ENCODE measurements at places on chromosomes 5 and 9.

GRCh38 chr5:173928871-173929574, 40.9 kb downstream of the CPEB4 start:
- DNase-seq = no peak

DNA sequence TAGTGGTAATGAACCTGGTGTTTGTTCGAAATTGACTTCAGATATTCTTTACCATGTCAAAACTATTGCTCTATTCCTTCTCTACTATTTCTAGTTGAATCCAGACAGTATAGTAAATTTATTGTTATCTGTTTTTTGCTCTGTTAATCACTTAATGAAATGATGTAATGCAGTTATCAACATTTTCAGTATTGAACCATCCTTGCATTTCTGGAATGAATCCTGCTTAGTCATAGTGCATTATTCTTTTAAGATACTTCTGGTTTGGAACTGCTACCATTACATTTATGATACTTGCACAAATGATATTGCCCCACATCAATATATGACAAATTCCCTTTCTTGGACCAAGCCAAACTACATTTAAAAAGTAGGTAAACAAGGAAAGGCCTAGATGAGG, 554.0 kb upstream of the KLF4 start:
- DNase-seq = no peak

DNA sequence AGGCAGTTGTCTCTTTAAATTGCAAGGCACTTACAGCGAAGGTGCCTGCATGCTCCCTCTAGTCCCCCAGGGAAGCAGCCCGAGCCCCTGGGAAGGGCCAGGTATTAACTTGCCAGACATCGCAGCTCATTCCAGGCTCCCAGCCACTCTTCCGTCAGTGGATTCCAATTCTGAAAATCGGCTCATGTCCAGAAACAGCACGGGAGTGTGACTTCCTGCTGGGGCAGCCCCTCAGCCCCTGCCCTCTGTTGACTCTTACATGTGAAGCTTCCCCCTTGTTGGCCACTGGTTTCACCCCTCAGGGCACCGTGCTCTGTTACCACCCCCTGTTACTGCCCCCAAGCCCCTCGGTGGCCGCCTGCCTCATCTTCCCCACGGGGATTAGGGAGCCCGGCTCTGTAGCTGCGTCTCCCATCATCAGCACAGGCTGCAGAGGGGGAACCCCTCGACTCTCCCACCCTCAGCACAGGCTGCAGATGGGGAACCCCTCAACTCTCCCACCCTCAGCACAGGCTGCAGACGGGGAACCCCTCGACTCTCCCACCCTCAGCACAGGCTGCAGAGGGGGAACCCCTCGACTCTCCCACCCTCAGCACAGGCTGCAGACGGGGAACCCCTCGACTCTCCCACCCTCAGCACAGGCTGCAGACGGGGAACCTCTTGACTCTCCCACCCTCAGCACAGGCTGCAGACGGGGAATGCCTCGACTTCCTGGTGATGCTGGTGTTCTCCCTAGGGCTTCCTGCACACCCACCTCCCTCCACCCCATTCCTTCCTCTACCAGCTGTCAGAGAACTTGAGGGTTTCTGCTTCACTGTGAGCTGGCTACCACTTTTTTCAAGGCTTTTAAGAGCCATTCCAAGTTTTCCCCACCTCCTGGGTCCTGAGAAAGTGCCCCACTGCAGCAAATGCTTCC, 11.1 kb upstream of the CACNA1B start:
- DNase-seq = no peak

GRCh38 chr9:14967450-14968321, 57.5 kb upstream of the FREM1 start:
- DNase-seq = no peak

DNA sequence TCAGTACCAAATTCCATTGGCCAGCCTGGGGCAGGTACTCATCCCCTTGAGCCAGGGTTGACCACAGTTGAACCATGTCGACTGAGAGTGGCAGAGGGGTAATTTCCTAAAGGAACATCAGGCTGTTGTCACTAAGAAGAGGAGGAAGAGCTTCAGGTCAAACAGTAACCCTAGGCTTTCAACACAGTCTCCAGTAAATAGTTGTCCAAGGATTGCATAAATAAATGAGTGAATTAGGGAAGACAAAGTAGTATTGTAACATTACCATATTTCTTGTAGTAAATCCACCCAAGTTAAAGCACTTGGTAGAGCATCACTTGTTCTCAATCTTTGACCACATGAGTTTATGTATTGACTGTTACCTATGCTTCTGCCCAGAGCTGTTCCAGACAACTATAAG, 7.4 kb downstream of the PSAT1 start:
- DNase-seq = no peak

DNA sequence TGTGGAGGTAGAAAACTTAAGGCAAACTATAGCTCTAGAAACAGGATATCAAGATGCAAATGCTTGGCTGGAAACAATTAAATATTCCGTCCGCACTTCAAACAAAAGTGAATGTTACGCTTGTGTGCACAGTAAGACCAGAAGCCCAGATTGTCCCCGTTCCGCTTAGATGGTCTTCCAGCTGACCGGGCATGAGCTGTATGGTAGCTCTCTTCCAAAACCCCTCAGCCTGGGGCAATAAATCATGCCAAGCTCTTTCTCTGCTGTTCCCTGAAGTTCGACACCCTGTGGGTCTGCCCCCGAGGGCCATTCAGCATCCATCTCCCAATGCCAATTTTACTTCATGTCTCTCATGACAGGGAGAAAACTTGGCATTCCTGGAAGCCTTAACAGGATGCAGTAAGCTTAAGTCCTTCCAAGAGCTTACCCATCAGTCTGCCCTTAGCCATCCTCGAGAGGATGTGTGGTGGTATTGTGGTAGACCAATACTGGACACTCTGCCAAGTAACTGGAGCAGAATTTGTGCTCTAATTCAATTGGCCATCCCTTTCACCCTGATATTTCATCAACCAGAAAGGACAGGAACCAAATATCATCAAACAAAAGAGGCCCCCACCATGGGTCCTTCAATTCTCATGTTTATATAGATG, 70.7 kb upstream of the RANBP6 start:
- DNase-seq = no peak

DNA sequence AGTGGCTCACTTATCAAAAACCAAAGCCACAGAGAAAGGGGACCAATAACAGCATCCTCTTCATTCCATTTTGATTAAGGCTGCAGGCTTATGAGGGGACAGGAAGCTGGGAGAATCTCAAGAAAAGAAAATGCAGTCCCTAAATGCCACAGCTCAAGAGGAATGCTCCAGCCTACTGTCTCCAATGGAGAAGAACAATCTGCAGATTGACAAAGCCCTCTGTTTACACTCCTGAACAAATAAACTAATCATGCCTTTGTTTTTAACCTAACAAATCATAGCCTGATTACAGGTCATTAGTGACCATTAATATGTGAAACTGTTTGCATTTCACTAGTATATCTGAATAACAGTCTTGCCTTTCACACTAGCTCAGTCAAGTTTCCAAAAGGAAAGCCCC, 26.5 kb downstream of the PPP2R2B start:
- no peak for DNase-seq

GRCh38 chr9:88747768-88748167, 212.8 kb downstream of the NXNL2 start:
- peak; percentile 9 for DNase-seq

- DNase-seq = no peak
Measured at GRCh38 chr5:31574772-31575171, 42.7 kb downstream of the C5orf22 start.

GRCh38 chr5:141814064-141814964, 63.9 kb downstream of the PCDH1 start:
- no peak for DNase-seq

DNA sequence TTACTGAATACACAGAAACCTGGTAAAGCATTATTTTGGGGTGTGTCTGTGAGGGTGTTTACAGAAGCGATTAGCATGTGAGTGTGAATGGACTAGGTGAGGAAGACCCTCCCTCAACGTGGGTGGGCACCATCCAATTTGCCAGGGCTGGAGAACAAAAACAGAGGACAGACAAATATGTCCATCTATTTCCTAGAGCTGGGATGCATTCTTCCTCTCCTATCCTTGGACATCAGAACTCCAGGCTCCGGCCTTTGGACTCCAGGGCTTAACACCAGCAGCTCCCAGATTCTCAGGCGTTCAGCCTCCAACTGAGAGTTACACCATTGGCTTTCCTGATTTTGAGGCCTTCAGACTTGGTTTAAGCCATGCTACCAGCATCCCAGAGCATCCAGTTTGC, 65.8 kb upstream of the CHD1 start:
- DNase-seq = no peak

DNA sequence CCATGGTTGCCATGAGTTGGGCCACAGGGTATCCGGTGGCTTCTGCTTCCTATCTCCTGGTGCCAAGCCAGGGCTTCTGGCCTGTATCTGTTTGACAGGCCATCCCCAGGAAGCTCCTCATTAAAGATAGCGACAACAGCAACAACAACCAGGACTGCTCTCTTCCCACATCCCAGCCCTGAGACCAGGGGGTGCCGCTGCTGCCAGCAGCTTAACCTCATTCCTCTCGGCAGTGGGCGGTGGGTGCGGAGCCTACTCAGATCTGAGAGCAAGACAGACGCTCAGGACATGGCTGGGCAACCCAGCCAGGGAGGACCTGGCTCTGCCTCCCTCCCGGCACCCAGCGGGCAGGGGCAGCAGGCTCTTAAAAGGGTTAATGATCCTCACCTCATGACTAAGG, 98.3 kb downstream of the PSD2 start:
- no peak for DNase-seq

- no peak for DNase-seq
Measured at GRCh38 chr9:114417511-114417910, 29.7 kb upstream of the AKNA start.

DNA sequence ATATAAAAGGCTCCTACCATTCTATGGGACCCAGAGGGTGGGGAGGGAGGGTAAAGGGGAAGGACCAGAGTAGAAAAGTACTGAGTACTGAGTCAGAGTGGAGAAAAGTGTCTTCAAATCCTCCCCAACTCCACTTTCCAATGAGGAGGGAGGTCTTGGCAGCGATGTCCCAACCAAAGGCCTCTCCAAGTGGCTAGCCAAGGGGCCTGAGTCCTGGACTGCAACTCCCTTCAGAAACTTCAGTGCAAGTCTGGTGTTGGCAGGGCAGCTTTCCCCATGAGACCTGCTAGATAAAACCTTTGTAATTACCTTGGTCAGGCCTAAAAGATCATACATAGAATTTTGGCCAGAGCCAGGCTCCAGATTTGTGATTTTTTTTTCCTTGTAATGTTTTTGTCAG, 111.3 kb upstream of the TNPO1 start:
- DNase-seq = no peak

GRCh38 chr5:39570403-39571027, 145.7 kb upstream of the DAB2 start:
- peak; percentile 35 for DNase-seq

- no peak for DNase-seq
Measured at GRCh38 chr5:59503220-59503619, 390.3 kb downstream of the PDE4D start.

GRCh38 chr5:32740651-32741050, 29.5 kb downstream of the NPR3 start:
- DNase-seq = no peak

DNA sequence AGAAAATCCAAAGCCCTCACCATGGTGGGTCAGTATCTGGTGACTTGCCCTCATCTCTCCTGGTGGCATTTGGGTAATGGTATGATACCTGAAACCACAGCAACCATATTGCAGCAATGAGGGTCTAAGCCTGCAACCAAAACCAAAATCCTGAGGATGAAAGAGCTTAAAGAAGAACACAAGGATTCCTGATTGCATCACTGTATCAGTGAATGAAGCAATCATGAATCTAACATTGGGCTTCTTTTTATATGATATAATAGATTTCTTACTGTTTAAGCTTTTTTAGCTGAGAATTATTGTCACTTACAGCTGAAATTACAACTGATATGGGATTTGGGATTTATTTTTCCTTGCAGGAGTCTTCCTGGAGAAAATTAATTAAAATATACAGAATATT, 269.9 kb downstream of the MEF2C start:
- no peak for DNase-seq

DNA sequence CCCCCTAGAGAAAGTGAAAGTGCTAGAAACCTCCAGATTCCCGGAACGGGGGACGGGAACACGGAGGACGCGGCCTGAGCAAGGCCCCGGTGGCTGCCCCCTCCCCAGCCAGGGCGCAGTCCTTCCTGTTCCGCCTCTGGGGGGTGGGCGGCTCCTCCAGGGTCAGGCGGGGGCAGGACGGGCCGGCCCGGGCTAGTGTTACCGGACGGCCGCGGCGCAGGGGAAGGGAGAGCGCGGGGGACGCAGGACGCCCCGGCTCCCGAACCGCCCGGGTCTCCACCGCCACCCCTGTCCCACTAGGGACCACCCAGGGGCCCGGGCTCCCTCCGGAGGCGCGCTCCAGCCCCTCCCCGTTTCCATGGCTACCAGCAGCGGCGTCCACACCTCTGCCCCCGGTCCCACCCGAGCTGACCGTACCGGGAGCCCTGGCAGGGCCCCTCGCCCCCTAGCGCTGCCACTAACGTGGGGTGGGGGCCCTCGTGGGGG, 579 bp downstream of the SLC12A7 start:
- DNase-seq = no peak

DNA sequence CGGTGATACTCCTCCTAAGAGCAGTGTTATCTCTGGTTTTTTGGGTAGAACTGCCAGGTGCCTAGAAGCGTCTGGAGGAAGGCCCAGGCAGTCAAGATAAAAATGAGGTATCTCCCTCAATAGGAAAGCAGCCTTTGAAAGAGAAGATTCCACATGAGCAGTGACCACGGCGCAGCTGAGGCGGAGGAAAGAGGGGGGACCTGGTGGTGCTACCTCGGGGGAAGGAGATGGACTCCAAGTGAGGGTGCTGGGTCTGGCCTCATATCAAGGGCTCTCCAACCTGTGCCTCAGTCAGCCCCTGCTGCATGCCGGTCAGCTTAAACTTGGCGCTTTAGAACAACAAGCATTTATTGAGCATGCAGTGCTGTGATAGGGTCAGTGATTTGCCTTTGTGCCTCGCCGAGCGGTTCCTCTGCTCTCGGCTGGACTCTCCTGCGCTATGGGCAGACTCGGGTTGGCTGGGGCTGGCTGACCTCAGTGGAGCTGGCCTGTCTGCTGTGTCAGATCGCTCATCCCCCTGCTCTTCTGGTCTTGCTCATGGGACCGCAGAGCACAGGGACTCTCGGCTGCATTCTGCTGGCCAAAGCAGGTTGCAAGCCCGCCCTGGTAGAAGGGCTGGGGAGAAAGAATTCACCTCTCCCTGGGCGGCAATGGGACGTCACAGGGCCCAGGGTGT, 121.1 kb upstream of the IRX4 start:
- DNase-seq = no peak

DNA sequence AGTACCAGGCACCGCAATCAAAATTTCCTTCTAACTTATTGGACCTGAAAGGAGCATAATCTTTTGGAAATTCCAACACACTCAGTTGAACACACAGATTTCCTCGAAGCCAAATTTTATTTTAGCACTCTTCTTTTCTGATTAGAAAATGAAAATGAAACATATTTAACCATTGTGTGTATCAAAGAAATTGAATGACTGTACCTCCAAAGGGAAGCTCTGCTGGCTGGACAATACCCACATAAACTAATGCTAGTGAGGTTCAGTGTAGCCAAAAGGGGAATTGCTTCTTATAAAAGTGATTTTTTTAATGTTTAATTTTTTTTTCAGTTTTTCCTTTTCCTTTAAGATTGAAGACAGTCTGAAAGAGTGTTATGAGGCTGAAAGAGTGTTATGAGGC, 239.6 kb upstream of the NREP start:
- DNase-seq = no peak

- DNase-seq = no peak
Measured at GRCh38 chr5:45411971-45412612, 284.1 kb downstream of the HCN1 start.

All from Jurkat, Clone E6-1 (cell line).